ENCODE measurements at places on chromosomes 1 and 21. TPM values are rescaled to one million over a fixed set of nuclear protein-coding genes. Genes with fewer than 3 reads are reported as not detected.

GRCh38 chr1:185155600-185156287 is 1.0 kb downstream of the TRMT1L start:
- no peak for DNase-seq

DNA sequence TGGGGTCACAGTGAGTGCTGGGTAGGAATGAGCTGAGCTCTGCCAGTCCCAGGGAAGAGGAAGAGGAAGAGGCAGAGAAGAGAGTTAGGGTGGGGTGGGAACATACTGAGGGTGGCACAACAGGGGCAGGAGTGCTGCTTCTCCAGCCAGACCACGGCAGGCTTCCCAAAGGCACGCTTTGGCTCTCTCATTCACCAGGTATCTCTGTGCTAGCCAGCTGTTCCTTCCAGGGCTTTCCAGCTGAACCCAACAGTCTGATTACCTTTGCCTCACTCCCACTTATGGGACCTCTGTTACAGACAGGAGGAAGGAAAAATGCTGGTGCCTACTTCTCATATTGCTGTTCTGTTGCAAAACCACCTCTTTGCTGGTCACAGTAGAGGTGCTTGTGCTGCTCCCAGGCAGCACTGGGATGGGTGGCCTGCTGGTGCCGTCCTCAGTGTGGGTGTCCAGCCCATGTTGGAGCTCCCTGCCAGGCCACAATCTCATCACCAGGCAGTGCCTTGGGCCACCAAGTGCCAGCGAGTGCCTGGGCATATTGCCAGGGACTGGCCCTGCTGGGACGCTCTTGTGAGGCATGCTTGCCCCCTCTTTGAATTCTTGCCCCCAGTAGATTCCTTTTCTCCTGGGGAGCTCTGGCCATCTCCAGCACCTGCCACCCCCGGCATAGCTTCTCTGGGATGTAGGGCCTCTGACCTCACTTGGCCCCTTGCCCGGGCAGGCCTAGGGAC is 2.1 kb downstream of the ADORA1 start:
- no peak for DNase-seq

- no peak for DNase-seq
Measured at GRCh38 chr1:9374748-9375341, 82.2 kb downstream of the SPSB1 start.

DNA sequence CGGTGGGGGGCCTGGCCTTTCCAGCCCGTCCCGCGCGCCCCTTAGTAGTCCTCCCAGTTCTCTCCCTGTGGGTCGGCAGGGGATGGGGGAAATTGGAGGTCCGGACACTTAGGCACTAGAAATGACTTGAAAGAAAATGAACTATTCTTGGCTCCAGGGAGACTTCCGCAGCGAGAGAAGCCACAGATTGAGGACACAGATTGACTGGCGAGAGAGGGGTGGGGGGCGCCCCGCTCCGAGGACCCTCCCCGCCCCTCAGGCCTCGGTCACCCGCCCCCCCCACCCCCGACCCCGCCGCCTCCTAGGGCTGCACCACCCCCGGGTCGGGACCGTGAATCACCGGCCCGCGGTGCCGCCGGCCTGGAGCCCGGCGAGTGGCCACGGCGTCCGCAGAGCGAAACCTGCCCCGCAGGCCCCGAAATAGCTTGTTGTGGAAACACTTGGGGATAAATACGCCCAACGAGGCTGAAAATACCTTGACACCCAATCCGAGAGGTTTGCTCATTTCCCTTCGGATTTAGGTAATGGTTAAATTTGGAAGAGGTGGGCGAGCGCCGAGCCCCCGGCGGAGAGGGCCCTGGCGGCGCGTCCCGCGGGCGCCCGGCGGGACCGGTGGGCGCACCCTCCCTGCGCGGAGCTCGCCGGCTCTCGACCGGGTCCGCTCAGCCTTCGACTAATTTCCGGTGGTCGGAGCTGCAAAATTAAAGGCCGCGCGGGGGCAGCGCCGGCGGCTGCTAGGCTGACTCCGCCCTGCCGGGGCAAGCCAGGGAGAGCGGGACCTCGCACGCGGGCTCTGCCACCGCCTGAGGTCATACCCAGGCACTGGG is at the start of gene GFI1:
TSS of gene GFI1 (minus strand) at position 675 of the 827 bp plus-strand sequence. CDS start 3,438 bp downstream, outside the sequence.
- DNase-seq, result no peak

GRCh38 chr1:204232526-204232925 is 18.7 kb upstream of the GOLT1A start:
- DNase-seq, result no peak

DNA sequence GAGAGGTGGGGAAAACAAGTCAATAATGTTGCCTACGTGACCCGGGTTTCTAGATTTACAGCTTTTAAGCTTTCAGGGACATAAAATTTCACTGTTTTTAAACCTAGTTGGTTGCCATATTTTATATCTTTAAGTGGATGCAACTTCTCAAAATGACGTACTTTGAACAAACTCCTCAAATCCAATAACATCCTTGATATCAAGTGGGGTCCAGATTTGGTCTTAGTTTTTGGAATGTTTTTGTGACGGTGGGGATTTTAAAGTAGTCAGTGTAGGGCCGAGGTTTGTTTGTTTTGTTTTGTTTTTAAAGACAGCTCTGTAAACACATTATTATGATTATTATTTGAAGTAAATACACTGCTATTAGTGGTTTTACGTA is 453 bp downstream of the CDKN2C start:
- DNase-seq, result no peak

CFHR4 gene
- total RNA-seq, result not detected

UBXN10 gene
- total RNA-seq, result 0.18 TPM

DNA sequence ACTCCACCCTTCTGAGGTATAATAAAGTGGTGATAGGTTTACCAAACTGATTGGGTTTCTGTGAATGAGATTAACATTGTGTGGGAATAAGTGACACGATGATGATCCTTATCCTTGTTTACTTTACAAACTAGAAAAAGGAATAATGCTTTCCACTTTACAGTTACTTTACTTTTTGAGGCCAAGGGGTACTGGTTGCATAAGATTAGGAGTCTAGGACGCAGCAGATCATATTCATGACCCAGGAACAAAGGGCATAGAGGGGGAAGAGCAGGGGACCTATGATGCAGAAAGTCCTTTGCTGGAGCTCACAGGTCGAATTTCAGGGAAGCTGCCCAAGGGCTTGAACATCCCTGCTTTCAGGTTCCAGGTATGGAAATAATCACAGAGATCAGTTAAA is 20.4 kb downstream of the FGGY start:
- DNase-seq, result no peak

GRCh38 chr1:112058815-112059450 is 69.5 kb upstream of the KCND3 start:
- no peak for DNase-seq

- DNase-seq, result no peak
Measured at GRCh38 chr1:98500324-98500723, 161.2 kb upstream of the SNX7 start.

DNA sequence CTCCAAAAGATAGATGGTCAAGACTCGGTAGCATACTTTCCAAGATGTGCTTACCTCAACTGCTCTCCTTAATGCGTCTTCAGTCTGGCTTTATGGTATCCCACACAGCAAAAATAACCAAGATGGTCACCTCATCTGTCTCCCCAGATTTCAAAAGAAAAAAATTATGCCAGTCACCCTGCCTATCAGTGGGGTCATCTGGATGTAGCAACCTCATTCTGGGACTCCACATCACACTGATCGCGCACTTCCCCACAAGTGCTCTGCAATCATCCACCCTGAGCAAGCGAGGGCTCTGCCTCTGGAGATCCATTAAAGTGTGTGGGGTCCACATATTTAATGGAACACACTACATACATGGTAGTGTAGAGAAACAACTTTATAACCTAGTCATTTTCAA is 42.5 kb downstream of the ACBD3 start:
- DNase-seq, result no peak

DNA sequence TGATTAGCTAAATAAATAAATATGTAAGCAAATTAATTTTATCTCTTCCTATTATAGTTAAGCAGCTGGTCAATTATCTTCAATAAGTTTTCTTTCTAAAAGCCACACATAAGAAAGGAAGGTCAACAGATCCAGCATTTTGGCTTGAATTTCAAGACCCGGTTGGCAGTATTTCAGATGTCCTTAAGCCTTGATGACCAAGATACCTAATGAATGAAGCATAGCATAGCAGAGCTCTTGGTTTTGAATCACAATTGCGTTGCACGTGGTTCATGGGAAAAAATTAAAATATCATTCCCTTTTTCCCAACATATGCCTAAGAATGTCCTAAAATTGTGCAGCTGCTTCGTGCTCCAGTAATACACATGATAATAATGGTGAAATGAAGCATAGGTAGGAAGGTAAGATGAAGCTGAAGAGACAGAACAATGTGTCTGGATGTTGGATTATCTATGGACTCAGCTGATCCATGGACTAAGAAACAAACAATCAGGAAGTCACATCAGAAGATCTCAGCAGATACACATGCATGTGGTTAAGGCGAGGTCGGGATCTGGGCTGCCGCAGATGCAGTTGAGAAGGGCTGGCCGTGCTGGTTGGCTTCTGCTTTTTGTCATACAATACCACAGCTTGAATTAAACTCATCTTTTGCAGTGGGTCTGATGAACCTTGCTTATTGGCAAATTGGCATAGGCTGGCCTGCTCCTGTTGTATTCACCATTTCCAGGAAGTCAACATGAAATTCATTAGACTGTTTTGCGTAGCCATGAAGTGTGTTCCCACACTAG is 284.9 kb upstream of the RUNX1 start:
- DNase-seq, result no peak

DNA sequence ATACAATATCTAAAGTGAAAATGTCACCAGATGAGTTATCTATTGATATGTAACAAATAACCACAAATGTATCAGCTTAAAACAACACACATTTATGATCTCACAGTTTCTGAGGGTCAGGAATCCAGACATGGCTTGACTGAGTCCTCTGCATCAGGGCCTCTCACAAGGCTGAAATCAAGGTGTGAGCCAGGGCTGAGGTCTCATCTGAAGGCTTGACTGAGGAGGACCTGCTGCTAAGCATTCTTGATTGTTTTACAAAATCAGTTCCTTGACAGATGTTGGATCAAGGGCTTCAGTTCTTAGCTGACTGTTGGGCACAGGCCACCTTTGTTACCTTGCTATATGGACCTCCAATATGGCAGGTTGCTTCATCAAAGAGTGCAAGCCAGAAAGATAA is 483.7 kb downstream of the CAMTA1 start:
- DNase-seq, result no peak

DNA sequence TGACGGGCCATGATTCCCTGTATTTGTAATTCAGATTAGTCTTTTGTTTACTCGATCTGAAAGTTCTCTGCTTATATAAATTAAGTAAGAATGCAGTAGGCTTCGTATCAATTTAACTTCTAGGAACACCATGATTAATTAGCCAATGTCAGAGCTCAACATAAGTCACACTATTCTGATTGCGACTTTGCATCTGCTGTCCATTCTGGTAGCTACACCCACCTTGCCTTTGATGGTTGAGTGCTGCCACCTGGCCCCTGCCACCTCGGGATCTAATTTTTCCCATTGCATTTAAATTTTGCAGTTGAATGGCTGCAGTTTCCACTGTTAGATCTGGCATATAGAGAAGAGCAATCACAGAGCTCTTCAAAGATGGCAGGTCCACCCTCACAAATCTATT is 140.0 kb downstream of the LTN1 start:
- no peak for DNase-seq

DNA sequence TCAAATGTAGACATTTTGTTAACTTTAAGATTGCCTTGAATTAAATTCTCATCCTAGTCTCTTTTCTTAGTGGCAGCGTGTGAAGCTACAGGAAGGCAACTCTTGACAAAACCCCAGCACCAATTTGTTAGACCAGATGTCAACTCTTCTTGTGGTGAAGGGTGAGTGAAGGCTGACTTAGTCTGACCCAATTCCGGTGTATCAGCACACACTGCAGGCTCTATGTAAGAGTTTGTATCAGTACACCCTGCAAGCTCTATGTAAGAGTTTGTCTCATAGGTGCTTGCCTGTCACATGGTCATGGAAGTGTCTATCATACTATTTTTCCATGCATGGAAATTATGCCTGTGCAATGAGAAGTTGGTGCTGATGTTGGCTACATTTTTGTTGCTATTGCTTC is 16.8 kb downstream of the CR2 start:
- no peak for DNase-seq

GRCh38 chr1:184633785-184634184 is 120.9 kb downstream of the EDEM3 start:
- no peak for DNase-seq

OR10T2 gene
- total RNA-seq, result not detected

ZNF695 gene
- total RNA-seq, result not detected

DNA sequence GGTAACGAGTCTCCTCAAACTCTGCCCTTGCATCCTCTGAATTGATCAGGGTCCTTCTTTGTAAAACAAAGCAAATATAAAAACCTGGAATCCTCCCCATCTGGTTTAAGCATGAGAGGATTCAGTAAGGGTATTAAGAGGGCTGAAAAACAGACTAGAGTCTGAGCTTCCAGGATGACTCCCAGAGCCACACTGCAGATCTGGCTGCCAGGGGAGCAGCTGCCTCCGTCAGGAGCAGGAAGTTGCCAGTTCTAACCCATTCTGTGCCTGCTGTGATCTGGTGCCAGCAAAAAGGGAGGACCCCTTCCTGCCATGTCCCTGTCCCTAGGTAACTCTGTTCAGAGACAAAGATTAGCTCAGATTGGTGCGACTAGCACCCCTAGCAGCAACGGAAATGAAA is 27.5 kb downstream of the SERTAD4 start:
- no peak for DNase-seq

GRCh38 chr1:175269151-175269550 is 76.6 kb upstream of the KIAA0040 start:
- DNase-seq, result no peak

DNA sequence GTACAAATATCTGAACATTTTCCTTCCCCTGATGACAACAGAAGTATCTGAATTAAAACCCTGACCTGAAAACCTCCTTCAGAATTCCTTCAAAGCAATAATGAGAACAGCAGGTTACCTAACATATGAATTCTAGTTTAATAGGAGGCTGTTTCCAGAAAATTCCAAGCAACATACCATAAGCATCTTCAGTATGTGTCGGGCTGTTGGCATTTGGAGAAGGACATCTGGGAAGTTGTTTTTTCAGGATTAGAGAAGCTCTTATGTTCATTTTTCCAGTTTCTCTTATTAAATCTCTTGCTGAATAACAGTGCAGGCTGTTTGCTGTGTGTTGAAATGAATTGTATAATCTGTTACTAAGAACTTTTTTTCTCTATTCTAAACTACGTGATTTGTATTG is 101.5 kb downstream of the PLA2G4A start:
- no peak for DNase-seq

DNA sequence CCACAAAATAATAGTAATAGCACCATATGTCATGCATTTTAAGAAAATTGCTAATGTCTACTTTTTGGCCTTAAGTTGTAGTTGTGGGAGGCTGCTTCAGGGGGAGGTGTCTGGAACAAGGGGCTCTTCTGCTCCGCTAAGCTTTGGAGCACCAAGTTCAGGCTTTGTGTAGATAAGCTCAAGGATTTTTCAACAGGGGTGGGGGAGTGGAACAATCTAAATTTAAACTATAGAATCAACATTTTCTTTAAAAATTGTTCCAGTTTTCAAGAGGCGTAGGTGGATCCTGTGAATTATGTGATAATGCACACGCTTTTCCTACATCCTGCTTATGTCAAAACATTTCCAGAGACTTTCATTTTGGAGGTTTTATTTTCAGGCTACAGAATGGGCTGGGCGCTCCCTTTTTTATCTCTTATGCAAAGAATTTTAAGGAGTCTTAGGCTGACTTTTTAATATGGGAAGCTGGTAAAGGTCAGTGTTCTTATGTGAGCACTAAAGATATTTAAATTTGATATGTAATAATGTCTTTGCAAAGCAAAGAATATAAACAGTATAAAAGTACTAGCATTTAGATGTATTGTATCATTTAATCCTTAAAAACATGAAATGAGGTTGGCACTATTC is 9.9 kb downstream of the ATP1A1 start:
- no peak for DNase-seq

- peak; percentile 75 for DNase-seq
Measured at GRCh38 chr1:41322835-41323234, 38.4 kb upstream of the FOXO6 start.

GRCh38 chr1:9112961-9113880 is 15.7 kb downstream of the GPR157 start:
- no peak for DNase-seq

Measured in gastrocnemius medialis (tissue), 4 donors.